GM12892 (cell line): ENCODE measurements at places on chromosomes 5 and 9.

- DNase-seq, result no peak
Measured at GRCh38 chr5:62168506-62169281, 137.3 kb upstream of the KIF2A start.

- no peak for DNase-seq
Measured at GRCh38 chr5:5675511-5675910, 253.0 kb downstream of the ICE1 start.

GRCh38 chr5:95841914-95842812 lies 19.6 kb upstream of the GLRX start:
- no peak for DNase-seq

DNA sequence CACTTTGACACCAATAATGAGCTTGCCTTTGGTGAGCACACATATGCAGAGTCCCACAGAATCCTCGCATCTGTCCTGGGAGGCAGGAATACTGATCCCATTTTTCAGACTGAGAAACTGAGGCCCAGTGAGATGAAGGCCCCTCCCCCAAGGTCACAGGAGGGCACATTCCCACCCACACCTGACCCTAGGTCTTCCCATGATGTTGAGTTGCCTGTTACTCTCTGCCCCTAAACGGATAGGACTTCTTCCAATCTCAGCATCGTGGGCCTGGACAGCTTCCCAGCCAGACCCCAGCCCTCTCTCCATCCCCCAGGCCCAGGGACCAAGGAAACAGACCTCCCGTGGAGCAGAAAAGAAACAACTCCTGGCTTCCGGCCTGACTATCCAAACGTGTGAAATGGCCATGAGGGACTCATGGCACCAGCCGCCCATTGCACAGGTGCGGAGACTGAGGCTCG lies 877 bp downstream of the SH3GLB2 start:
- no peak for DNase-seq

GRCh38 chr5:159071382-159071781 lies 28.3 kb downstream of the EBF1 start:
- DNase-seq, result no peak

DNA sequence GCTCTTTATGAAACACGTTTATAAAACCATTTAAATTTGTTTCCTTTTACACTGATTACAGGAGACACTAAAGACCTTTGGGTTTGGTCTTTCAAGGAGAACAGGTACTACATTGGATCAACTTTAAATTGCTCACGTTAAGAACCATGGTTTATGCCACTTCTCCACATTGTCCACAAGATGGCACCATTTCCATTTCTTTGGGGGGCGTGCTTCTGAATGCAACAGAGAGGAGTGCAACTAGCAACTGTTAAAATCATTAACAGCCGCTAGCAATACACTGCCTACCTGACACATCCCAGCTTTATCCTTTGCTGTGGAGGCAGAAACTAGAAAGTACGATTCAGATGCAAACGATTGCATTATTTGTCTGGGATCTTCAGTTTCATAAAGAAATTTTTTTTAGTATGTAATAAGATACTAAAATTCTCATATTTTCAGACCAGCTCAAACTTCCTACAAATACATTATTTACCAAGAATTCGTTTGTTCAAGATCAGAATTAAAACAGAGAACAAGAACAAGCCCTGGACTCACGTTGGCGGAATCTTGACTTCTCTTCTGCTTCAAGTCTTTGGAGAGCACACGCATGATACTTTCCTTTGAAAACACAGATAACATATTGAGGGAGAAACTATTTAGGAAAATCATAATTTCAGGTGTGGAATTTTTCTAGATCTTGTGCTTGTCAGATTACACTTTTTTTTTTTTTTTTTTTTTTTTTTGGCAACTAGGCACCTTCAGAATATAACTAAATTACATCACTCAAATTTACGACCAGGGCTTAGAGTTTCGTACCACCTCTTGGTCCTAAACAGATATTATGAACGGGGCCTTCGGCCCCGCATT lies 702 bp downstream of the CDC20B start:
- DNase-seq, result no peak

- no peak for DNase-seq
Measured at GRCh38 chr9:128916204-128916603, 4.6 kb upstream of the PHYHD1 start.

- no peak for DNase-seq
Measured at GRCh38 chr5:127907907-127908306, 175.7 kb upstream of the SLC12A2 start.

DNA sequence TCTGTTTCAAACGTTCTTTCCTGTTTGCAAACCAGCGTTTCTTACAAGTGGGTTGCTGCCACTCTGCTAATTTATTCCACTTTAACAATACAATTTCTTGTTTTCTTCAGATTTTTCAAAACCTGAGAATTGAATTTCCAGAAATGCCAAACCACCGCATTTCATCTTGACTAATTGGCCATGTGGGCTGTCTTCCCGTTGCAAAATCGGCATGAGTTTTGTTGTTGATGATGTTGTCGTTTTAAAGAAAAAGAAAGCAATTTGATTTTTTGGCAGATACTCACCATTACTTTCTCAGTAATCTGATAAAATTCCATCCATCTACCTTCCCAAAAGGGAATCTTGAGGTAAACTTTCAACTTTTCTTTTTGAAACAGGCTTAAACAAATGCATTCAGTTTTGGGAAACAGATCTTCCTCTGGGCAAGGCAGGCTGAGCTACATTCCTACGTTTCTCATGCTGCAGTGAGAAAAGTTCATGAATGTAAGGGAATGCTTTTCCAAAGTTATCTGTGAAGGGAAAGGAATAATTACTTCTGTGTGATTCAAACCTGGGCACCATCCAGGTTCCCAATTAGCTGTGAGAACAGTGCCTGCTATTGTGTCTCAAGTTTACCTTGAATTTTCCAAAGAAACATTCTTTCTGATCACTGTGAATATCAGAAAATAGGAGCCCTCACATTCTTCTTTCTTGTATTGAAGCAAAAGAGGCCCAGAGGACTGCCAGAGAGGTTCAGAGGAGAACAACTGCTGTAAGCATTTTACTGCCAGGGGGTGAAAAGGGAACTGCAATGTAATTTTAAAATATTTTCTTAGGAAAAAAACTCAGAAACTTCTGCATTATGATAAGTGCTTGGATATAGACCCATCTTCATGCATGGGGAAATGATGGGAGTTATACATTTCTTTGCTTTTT lies 100.7 kb upstream of the TUT7 start:
- no peak for DNase-seq

- DNase-seq, result no peak
Measured at GRCh38 chr5:11602298-11602697, 301.9 kb downstream of the CTNND2 start.

- no peak for DNase-seq
Measured at GRCh38 chr5:64195981-64196380, 30.3 kb downstream of the RNF180 start.

GRCh38 chr9:82295181-82295580 lies 306.6 kb downstream of the SPATA31D1 start:
- DNase-seq, result no peak

- DNase-seq, result no peak
Measured at GRCh38 chr9:75096796-75097195, 8.5 kb downstream of the OSTF1 start.

- no peak for DNase-seq
Measured at GRCh38 chr5:1540166-1540565, 16.4 kb upstream of the LPCAT1 start.

DNA sequence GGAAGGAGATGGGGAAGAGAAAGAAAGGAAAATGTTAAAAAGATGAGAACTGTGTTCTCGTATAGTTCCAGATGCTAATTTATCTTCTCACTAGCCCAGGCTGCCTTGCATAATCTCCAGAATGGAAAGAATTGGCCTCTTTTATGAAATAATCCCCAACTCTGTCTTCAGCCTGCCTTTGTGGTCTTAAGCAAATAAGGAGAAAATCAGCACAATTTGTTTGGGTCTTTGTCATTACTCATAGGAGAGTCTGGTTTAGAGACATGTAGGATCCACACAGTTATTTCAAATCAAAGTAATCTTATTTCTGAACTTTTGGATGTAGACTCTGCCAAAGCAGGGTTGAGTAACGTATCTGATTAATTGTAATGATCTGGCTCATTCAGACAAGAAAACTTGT lies 50.7 kb upstream of the CAMK4 start:
- no peak for DNase-seq

DNA sequence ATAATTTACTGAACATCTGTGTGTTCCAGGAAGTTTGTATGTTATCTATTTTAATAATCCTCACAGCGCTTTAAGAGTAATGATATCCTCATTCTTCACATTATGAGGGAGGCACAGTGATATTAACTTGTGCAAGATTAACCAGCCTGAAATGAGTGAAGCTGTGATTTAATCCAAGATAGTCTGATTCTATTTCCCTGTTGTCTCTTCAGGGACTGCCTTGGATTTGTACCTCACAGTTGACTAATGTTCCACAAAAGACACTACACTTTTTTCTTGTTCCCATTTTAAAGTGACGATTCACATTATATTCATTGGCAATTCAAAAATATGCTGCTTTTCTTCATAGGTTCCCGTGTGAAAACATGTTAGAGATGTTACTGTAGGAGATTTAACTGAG lies 125.3 kb upstream of the GNA14 start:
- no peak for DNase-seq

GRCh38 chr5:170903075-170903474 lies 41.3 kb downstream of the RANBP17 start:
- DNase-seq, result no peak
